Activated CD4-positive, alpha-beta T cell treated with anti-CD3 and anti-CD28 coated beads for 24 hours (primary cell): ENCODE measurements at places on chromosomes 16 and 17.
A peak's percentile ranks its signal among the peaks of the same experiment; 100 is the strongest.

DNA sequence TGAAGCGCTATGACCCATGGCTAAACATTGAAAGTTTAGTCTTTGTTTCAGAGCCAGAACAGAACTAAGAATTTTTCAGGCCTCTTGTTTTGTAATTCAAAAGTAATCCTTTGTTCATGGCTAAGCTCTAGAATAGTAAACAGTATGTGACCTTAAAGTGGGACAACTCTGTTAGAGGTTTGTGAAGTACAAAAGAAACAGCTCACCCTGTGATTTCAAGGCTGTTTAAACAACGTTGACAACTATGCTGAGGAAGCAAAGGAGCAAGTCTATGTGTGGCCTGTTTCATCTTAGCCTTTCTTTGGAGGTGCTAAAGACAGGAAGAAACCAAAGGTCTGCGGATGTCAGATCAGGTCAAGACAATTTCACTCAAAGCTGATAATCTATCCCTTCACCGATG is 40.4 kb downstream of the MYOCD start:
- DNase-seq, result no peak

DNA sequence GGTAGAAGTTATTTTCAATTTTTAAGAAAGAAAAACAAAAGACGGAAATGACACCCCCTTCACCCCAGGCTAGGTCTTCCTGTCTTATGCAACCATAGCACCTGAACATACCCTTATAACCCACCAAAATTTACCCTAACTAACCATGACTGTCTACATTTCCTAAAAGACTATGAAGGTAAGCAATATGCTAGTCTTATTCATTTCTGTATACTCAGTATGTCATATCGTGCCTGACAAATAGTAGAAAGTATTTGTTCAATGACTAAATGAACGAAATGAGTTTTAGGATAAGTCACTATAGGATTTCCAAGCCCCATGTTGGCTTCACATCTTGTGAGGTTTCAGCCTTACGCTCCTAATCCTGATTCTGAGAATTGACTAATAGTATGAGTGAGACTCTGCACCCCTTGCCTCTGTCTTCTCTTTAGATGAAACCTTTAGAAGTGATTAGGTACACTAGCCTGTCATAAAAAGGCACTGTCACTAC is 6.5 kb downstream of the ADAT1 start:
- no peak for DNase-seq

DNA sequence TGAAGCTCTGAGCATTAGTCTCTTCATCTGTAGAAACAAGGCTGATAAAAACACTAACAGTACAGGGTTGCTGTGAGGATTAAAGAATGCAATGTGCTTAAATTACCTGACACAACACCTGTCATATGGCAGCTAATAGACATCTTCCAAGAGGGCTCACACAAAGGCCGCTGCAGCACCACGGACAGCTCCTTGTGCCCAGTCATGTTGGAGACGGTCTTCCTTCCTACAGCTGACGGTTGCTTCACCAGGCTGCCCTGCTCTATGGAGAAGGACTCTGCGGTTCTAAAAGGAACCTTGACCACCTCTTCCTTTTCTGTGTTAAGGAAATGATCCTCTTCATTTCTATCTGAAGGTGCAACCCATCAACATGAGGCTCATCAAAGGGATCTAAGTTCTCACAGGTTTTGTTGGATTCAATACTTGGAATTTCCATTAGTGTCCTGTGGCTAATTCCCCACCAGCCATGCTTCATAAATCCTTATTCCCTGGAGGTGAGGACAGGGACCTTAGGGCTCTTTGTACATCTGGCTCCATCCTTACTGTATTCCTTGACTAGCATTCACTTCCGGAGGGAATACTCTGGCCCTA is 138.9 kb upstream of the CES5A start:
- DNase-seq, result peak; percentile 5

DNA sequence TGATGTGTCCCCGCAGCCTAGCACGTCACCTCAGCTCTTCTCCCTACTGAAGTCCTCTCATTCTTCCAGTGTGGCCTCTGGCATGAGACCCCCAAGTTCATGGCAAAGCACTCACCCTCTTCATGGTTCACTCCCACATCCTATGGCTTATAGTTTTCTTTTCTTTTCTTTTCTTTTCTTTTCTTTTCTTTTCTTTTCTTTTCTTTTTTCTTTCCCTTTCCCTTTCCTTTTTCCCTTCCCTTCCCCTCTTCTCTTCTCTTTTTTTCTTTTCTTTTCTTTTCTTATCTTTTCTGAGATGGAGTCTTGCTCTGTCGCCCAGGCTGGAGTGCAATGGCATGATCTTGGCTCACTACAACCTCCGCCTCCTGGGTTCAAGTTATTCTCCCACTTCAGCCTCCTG is 58.4 kb upstream of the NLRP1 start:
- DNase-seq, result no peak

GRCh38 chr16:16083421-16084156 is 134.2 kb downstream of the ABCC1 start:
- DNase-seq, result no peak

DNA sequence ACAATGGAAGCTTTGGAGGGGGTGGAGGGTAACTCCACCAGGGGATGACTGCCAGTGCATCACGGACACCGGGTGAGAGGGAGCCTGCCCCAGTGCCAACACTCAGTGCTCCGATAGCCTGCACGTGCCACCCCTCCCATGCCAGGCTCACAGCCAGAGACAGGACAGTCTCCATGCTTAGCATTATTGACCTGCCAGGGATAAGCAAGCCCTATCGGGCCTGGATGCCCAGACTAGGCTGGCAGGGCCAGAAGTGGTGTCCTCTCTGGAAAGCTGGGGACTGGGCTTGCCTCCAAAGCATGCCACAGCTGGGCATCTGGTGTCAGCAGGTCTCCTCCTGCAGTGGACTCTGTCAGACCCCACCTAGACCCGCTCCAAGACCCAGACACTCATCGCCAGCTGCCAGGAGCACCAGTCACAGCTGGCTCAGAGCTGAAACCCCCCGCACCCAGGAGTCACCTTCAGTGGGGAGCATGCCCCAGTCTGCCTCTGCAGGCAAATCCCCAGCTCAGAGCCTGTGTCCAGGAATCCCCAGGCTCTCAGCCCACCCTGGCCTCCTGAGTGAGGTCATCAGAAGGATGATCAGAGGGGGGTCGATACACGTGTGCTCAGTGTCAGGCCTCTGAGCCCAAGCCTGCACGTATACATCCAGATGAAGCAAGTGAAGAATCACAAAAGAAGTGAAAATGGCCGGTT is 1.8 kb upstream of the RHBDF1 start:
- DNase-seq, result no peak

- DNase-seq, result no peak
Observed at GRCh38 chr16:72992142-72992601, 55.8 kb downstream of the ZFHX3 start.

- no peak for DNase-seq
Observed at GRCh38 chr17:66522591-66523272, 220.3 kb downstream of the PRKCA start.

- DNase-seq, result no peak
Observed at GRCh38 chr17:7848739-7849129, 6.1 kb upstream of the TMEM88 start.

DNA sequence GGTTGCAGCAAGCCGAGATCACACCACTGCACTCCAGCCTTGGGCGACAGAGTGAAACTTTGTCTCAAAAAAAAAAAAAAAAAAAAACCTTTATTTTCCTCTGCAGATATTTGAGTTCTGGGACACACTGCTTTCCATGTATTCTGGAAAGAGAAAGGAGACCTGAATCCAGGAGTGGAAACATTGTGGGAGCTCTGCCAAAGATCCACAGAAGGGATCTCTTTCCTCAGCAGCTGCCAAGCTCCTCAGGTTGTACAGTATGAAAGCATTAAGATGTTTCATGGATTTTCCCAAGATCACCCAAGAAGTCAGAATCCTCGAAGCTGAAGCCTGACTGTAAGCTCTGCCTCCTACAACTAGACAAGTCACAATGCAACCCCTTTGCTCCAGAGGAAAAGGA is 13.5 kb downstream of the NPRL3 start:
- DNase-seq, result no peak

DNA sequence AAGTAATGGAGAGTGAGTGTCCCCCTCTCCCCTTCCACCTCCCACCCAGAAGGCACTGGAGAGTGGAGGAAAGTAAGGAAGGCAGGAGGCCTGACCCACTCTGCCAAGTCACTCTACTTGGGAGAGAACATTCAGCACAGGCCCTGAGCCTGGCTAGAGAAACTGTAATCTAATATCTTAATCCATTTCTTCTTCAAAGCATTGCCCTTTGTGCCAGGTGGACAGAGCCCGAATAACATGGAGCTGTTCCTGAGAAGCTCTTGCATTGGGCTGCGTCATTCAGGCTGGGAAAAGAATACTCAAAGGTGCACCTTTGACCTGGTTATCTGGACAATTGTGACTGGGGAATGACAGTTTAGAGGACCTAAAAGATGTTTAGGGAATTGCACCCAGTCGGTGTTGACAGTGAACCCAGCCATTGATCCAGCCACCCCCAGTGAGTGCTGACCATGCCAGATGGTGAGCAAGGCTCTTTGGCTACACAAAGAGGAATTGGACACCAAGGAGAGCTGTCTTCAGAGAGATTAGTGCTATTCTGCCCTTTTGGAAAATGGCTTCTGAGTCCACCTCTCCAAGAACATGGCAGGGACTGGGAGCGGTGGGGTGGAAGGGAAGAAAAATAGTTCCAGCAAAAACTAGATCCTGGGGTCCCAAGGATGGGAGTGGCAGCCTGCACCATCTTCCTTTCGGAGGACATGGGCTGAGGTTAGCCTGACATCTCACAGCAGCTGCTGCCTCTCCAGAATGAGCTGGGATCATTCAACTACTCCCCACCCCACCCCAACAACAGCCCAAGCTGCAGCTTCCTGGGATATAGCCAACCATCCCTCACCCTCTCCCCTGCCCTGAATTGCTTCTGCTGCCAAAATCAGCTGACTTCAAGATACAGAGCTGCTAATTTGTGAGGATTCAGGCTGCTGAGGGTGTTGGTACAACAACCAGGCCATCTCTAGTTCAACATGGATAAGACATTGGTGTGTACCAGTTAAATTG is 11.6 kb upstream of the NOG start:
- DNase-seq, result no peak

DNA sequence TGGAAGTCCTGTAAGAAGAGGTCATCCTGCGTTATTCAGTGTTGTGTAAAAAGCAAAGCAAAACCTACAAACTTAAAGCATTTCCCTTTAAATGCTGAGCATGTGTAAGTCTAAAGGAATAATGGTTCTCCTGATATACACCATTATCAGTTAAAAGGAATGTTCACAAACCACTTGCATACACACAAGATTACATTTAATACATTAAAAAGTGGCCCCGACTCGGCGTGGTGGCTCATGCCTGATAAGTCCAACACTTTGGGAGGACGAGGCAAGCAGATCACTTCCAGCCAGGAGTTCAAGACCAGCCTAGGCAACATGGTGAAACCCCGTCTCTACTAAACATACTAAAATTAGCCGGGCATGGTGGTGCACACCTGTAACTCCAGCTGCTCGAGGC is 30.5 kb downstream of the CPPED1 start:
- no peak for DNase-seq

DNA sequence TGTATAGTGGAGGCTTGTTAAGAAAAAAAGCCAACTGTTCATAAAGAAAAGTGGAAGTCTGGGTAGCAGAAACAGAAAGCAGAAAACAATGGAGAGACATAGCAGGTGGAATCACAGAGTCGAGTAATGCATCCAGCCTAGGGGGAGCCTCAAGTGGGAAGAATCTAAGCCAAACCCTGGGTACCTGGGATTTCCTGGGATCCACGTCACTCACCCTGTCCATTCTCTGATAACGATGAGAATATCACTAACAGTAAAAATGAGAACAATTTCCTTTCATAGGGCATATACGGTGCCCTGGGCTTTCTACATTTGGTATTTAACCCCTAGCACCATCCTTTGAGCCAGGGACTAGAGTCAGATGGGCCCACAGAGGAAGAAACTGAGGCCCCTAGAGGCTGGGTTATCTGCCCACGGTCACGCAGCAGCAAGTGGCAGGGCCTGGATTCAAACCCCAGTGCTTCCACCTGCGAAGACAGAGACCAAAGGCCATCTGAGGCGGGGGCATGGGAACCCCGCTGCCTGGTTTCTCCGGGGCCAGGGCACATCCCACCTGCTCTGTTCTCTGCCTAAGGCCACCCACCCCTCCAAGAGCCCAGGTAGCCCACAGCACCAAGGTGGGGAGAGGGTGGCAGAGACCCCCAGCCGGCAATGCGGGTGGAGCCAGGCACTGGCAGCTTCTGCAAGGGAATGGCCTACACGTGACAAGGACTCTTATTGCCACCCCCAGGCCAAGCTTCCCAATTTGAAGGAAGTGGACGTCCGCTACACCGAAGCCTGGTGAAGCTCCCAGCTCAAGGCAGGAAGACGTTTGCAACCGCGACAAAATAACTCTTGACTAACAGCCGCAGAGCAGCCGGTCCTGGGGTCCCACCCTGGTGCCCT is 69.8 kb upstream of the PLCG2 start:
- DNase-seq, result no peak

DNA sequence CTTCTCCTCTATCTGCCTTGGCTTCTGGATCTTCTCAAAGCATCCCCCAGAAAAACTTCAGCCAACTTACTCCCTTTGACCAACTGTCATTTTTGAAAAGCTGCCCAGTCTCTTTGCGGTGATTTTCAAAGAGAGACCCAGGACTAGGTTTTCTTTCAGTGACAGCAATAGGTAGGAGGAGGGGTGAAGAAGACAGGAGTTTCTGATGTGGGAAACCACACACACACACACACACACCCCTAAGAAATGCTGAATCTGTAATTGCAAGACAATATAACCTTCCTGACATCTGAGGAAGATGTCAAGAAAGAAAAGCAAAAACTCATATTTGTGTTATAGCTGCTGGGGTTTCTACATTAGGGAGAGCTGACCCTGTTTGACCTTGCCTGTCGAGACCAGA is 5.2 kb downstream of the FAM20A start:
- DNase-seq, result no peak
